Activated T-cell treated with anti-CD3 and anti-CD28 coated beads, Interleukin-2, amount 50 U/mL, for 24 hours (primary cell): ENCODE measurements at places on chromosomes 2 and 18.

GRCh38 chr2:55033076-55033742 lies 17.0 kb downstream of the RTN4 start:
- DNase-seq, result no peak

DNA sequence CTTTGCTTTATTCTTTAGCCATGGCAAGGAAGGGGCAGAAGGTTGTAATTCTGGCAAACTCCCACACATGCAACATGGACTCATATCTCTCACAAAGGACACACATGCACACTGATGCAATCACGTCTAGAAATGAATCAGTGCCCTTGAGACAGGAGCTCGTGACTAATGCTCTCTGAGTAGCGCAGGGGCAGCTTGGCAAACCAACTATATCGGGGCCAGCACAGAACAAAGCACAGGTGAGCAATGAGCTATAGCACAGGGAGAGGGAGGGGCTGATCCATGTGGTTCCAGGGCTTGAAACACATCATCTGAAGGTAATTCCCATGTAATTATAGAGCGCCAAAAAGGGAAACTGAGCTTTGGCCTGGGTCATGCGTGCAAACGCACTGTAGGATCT lies 165.2 kb upstream of the KLF7 start:
- DNase-seq, result peak; percentile 52

GRCh38 chr2:138741851-138742250 lies 38.3 kb downstream of the NXPH2 start:
- no peak for DNase-seq

- DNase-seq, result no peak
Observed at GRCh38 chr18:12990641-12990966, 558 bp upstream of the CEP192 start.

DNA sequence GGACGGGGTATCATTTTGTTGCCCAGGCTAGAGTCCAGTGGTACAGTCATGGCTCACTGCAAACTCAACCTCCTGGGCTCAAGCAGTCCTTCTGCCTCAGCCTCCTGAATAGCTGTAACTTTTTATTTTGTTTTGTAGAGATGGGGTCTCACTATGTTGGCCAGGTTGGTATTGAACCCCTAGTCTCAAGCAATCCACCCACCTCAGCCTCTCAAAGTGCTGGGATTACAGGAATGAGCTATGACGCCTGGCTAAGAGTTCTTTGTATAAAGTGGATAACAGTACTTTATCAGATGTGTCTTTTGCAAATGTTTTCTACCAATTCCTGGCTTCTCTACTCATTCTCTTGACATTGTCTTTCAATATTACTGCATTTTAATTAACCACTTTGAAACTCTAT lies 17.1 kb upstream of the NT5DC4 start:
- no peak for DNase-seq

- DNase-seq, result no peak
Observed at GRCh38 chr18:47749600-47749973, 180.9 kb downstream of the SMAD2 start.

- DNase-seq, result no peak
Observed at GRCh38 chr2:197803033-197803444, 1.4 kb upstream of the PLCL1 start.

DNA sequence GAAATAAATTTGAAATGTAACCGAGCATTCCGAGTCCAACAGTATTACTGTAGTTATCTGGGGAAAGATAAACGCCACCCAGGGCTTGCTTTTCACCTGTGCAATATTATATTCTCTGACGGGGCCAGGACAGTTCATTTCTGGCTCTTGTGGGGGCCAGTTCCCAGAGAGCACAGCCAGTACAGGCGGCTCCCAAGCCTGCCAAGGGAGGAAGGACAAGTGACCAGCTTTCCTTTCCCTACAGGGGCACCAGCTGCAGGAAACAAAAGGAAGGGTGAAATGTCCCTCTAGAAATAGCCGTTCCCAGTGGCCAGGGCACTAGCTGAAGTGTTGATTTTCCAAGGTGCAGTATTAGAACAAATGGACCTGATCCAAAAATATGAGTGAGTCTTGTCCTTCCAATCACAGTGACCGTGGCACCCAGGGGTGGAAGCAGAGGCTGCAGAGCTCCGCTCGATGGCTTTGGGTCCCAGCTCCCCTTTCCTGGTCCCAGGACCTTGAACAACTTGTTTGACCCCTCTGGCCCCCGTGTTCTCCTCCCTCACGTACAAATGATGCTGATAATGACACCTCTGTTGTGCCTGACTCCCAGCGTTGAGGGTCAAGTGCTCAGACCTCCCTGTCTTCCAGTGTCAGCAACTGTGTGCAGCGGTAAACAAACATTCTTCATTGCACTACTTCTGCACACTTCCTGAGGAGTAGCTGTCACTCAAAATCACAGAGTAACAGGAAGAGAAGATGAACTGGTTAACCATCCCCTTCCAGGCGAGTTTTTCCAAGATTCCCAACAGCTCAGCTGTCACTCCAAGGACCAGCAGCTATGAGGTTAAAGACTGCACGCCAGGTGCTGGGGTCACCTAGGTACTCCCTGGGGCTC lies 40.9 kb downstream of the GYPC start:
- no peak for DNase-seq

DNA sequence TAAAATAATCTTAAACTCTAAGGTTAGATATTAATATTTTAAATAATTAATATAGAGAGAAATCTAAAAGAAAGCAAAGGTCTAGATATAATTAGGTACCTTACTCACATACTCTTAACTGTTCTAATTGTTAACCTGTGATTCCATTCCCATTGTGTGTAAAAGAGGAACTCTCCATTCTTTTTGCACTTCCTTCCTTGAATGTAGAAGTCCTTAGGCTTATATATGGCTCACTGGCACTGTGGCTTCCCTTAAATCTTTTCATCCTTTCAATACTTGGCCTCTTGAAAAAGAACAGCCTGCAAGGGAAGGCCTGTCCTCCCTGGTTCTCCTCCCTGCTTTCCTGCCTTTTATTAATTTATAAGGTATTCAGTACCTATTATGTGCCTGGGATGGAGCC lies 182.8 kb upstream of the FOSL2 start:
- no peak for DNase-seq

GRCh38 chr18:63192885-63193349 lies 126.7 kb downstream of the BCL2 start:
- DNase-seq, result no peak

DNA sequence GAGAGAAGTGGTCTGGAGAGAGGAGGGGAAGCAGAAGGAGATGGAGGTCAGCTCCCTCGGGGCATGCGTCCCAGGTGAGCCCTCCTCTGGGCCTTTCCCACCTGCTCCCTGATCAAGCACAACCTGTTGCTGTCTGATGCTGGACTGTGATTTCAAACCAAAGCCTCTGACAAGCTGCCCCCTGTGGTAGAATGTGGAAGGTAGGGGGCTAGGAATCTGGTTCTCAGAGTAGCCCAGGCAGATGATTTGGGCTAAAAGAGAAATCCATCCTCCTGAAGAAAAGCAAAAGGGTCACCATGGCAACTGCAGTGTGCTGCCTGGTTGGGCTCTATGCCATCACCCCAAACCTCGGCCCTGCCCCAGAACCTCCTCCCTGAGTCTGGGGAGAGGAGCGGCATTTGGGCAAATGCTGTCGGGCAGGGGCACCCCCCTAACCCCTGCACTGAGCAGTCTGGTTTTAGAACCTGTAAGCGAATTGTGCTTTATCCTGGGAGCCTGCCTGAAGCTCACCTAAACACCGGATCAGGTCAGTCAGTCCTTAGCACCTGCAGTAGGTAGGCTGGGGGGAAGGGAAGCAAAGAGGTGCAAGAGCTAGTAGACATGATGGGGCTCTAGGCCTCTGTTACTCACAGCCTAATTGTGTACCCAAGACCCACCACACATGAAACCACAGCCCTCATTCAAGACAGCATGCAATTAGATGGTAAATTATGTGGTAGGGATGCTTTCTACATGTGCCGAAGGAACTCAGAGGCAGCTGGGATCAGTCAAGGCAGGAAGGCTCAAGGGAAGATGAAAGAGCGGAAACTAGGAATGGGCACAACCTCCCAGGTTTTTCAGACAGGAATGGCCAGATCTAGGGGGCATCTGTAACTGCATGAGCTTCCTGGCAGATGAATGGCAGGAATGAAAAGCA lies 83.5 kb downstream of the DNMT3A start:
- no peak for DNase-seq

DNA sequence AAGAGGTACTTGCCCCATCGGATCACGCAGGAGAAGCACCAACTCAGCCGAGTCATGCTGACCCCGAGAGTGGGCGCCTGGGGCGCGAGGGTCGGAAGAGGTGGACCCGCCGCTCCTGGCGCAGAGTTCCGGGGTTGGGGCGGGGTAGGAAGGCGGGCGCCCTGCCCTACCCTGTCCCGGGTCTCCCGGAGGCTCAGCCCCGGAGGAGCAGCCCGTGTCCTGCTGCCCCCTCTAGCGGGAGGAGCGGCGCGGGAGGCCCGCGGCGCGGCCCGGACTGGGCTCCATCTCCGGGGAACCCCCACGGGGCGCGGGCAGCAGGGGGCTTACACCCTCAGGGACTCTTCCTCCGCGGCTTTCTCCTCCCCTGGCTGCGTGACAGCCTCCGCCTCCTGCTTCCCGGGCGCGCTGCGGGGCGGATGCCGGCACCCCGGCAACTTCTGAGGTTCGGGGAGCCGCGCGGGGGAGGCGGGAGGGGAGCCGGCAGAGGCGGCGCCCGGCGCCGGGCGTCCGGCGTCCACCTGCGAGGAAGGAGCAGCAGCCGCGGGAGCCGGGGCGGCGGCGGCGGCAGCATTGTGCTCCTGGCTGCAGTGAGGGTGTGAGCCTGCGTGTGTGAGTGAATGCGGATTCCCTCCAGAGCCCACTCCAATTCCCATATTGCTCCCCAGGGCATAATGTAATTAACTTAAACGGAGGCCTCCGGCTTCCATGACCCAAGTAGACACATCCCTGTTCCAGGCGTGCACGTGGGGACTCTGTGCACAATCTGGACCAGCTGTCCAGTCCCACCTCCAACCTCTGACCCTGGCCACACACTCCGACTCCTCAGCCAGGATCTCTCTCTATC lies 7.6 kb upstream of the TNS1 start:
- peak; percentile 64 for DNase-seq

DNA sequence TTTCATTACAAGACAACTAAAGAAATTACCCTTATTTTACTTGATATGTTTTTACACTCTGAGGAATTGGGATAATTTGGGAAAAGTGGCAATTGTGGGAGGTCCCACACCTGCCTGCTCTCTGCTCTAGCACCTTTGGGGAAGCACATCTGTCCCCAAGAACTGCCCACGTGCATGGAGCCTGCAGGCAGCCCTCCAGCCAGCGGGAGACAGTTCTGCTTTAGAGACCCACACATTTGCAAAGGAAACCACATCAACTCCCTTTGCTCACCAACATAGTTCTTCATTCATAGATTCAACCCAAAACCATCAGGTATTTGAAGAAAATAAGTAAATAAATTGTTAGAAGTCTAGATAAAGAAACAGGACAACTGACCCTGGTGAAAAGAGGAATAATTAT lies 239.9 kb upstream of the ID2 start:
- no peak for DNase-seq

- DNase-seq, result no peak
Observed at GRCh38 chr2:20543469-20544152, 96.7 kb downstream of the RHOB start.

- no peak for DNase-seq
Observed at GRCh38 chr2:144943293-144943941, 423.5 kb upstream of the ZEB2 start.

GRCh38 chr2:27664154-27664574 lies 475 bp downstream of the SLC4A1AP start:
- DNase-seq, result no peak

DNA sequence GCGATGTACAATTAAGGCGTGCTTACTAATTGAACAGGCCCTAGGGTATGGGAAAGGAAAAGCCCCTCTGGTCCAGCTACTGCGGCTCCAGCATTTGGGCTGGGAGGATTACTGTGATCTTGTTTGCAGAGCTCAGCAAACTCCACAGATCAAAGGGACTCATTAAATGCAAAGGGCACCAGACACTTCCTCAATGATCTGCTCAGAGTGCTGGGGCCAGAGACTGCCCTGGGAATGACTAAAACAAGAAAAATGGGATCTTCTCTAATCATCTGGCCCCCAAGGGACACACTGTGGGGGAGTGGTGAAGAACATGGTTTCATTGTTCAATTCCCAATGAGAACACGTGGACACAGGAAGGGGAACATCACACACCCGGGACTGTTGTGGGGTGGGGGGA lies 85.0 kb downstream of the MARCHF4 start:
- no peak for DNase-seq

DNA sequence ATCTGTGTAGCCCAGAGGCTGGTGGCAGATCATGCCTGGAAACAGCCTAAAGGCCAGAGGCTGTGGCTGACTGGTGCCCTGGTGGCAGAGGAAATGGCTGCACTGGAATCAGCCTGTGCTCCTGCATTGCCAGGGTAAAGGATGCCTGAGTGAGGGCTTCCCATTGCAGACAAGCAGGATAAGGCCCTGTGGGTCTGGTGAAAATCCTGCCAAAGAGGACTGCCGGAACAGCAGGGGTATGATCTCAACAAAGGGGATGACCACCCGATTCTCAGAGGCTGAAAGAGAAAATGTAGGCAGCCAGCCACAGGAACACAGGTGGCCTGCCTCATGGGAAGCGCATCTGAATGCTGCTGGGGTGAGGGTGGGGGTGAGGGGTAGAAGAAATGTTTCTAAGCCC lies 48.2 kb downstream of the FBXO48 start:
- no peak for DNase-seq

GRCh38 chr2:23312996-23313606 lies 71.9 kb upstream of the KLHL29 start:
- peak; percentile 39 for DNase-seq

DNA sequence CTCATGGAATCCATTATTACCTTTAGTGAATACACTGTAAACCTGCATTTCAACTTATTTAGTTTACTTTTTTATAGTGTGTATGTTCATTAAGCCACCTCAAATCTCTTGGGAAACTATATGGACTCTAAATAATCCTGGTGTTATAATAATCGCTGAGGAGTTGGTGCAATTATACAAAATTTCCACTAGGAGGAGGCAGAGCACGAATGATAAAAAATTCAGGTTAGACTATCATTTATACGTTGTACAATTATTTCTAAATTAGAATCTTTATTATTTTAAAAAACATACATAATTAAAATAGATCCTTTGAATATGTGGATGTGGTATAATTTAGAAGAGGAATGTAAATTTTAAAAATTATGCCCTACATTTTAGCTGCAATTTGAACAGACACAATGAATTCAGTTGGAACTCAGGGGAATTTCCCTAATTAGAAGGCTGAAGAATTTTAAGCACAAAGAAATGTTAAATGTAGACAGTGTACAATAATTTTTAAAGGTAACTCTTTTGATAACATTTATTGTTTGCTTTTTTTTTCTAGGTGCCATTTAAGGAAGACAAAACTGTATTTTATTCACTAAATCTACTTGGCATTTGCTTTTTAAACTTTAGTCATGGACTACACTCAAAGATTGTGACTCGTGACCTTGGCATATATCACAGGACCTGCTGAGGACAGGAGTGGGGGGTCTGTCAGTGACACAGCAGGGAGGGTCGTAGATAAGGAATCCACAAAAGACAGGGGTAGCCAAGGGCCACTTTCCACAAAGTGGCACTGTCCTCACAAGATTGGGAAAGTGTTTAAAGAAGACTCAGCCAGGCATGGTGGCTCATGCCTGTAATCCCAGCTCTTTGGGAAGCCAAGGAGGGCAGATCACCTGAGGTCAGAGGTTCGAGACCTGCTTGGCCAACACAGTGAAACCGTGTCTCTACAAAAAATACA lies 45.5 kb downstream of the RAB12 start:
- no peak for DNase-seq
